NB4 (cell line): ENCODE measurements at places on chromosomes 1 and 21.
A peak's percentile ranks its signal among the peaks of the same experiment; 100 is the strongest.

DNA sequence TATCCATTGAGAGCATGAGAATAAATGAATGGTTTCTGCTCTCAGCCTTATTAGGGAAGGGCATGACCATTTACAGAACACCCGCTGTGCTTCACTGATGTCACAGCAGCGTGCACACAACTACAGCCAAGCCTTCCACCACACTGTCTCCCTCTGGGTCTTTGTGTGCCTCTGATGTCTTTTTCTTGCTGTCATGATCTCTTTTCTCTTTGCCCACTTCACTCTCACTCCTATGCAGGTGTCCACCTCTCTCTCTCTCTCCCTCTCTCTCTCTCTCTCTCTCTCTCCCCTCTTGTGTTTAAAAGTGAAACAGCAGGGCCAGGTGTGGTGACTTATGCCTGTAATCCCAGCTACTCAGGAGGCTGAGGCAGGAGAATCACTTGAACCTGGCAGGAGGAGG, 232.5 kb upstream of the JUN start:
- DNase-seq: no peak

DNA sequence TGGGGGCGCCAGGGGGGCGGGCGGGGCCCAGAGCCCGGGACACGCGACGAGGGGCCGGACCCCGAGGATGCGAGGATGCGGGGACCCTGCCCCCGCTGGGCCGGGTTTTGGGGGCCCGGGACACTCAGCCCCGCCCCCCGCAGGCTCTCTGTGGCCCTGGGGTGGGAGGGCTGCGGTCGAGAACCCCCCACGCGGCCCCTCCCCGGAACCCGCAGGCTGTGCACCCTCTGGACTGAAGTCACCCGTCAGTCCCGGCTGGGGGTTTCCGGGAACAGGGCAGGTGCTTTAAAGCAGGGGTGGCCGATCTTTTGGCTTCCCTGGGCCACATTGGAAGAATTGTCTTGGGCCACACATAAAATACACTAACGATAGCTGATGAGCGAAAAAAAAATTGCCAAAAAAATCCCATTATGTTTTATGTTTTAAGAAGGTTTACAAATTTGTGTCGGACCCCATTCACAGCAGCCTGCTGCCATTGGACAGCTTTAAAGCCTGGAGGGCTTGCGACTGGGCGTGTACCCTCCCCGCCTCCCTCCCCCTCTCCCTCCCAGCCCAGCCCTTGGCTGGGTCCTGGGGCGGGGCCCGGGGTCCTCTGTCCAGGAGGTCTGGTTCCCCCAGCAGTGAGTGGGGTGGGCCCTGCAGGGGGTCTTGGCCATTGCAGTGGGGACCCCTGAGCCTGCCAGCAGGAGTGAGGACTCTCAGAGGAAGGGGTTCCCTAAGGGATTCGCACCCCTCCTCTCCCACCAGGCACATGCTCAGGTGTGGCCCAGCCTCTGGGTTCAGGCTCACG, 21.6 kb upstream of the C1orf159 start:
- peak; percentile 63 for DNase-seq

GRCh38 chr1:5983361-5984103, 8.7 kb downstream of the NPHP4 start:
- DNase-seq: no peak

GRCh38 chr1:2528966-2529783, 888 bp downstream of the HES5 start:
- peak; percentile 41 for DNase-seq

GRCh38 chr1:44405798-44406736, 1.0 kb downstream of the RNF220 start:
- peak; percentile 30 for DNase-seq

DNA sequence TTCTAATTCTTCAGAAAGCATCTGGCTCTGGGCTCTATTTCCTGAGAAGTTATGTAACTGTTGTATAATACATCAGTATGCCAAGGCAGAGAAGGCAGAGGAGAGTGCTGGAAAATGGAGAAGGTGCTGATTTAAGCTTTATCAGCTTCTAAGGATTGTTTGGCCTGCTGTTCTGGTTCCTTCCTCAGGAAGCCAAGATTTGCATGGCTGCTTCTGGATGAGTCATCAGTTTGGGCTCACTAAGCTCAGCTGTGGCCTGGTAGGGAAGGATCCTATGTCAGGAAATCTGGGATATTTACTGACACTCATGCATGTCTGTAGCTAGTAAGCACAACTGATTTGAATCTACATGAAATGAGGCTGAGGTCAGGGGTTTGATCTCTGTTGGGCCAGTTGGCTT, 73.2 kb upstream of the ADGRL4 start:
- no peak for DNase-seq

GRCh38 chr21:38714999-38715398, 90.7 kb upstream of the ETS2 start:
- no peak for DNase-seq

DNA sequence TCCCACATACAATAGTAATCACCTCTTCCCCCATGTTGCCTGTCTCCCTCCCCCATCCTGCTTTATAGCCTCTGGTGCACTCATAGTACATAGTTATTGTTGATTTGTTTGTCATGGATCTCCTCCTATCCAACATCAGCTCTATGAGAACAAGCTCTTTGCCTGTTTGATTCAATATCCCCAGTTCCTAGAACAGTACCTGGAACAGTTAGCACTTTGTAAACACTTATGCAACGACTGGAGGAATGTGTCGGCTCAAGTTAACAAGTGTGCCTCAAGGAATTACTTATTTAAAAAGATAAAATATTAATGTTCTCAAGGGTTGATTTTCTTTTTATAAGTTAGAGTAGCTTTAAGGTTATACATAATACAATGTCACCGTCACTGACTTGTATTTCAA, 271.6 kb upstream of the KAZN start:
- DNase-seq: no peak

- peak; percentile 36 for DNase-seq
Observed at GRCh38 chr1:66351478-66351877, 182.5 kb upstream of the SGIP1 start.

DNA sequence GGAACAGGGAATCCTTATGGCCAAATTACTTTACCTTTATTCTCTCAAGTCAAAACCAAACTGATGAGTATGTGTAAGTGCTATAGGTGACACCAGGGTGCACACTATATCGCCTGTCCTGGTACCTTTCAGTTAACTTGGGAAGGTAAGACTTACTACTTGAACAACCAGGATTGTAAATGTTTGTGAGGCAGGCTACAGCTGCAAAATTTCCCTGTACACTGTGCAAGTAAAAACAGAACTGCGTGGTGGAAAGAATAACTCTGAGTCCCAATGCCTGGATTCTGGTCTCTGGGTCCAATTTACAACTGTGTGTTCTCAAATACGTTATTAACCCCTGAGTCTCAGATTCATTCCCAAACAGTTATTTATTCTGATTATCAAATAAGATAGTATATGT, 73.5 kb downstream of the TENT5C start:
- DNase-seq: no peak

- DNase-seq: peak; percentile 80
Observed at GRCh38 chr1:40450495-40451237, 390 bp downstream of the ZFP69B start.

DNA sequence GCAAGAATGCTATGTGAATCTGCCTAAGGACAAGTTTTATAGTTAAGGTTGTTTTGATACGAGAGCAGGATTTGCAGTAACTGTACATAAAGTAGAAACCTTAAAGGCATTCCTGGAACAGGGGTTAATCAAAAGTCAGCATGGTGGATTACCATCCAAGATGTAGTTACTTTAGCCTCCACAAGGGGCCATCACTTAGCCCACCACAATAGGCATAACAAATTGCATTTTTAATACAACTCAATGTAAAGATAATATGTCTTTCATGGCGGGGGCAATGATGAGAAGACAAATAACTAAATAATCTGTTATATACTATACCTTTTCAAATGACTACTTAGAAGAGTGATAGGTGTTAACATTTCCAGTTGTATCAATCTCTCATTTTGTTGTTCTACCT, 611.2 kb upstream of the ADGRL4 start:
- DNase-seq: no peak

DNA sequence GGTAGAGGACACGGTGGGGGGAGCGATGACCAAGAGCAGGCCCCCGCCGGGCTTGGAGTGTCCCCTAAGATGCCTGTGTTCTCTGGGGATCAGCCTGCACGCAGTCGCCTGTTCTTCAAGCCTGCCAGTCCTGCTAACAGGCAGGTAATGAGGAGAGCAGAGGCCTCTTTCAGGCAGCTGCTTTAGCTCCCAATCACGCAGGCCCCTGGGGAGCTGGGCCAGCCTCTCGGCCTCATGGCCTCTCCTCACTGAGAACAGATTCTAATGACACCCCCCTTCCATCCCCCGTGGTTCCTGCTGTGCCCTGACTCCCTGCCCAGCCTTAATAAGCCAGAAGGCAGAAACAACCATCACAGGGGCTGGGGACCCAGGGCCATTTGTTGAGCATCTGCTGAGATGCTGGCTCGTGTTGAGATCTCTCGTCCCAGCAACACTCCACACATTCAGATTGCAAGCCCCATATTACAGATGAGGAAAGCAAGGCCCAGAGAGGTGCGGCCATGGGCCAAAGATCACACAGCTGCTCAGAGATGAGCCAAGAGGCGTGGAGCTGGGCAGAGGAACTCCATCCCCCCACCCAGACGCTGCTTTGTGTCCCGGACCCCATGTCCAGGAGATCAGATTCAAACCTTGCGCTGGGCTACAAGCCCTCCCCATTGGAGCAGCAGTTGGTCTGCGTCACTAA, 71.6 kb upstream of the CASZ1 start:
- peak; percentile 33 for DNase-seq

DNA sequence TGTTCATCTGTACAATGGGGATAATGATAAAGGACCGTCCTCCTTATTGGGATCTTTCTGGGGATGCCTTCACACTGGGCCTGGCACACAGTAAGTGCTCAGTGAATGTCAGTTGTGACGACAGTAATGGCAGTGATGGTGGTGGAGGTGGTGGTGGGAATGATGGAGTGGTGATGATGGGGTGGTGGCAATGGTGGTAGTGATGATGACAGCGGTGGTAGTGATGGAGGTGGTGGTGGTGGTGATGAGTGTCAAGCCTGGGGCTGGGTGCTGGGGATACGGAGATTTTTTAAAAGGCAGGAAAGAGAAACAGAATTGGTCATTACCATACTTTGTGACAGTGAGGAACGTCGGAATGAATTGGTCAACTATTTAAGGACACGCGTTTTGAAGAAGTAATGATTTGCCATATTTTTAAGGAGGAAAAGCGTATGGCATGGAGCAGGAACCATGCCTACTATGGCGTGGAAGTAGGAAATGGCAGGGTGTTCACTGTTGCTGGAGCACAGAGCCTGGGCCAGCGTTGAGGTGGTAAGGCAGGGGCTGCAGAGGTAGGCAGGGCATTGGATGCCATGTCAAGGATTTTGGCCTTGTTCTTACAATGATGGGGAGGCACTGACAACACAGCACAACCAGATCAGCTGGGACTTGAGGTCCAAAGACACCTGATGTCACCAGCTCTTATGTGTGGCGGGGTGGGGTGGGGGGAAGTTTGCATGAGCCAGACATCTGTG, 128.7 kb downstream of the ACTL8 start:
- no peak for DNase-seq

GRCh38 chr1:240385985-240386978, 225.7 kb downstream of the GREM2 start:
- DNase-seq: peak; percentile 2

- no peak for DNase-seq
Observed at GRCh38 chr21:21076491-21076890, 78.3 kb downstream of the NCAM2 start.

DNA sequence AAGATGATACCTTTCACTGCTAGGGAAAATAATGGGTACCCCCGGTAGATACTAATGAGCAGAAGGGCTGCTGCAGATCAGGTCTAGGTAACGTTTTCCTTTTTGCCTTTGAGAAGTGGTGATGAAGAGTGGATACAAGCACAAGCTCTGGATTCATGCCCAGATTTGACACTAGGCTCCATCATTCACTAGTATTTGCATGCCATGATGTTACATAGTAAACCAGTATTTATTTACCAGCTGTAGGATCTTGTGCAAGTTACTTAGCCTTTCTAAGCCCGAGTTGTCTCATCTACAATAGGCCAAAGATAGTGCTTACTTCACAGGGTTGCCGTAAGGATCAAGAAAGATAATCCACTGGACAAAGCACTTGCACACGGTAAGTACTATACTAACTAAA, 14.2 kb downstream of the PTPN14 start:
- DNase-seq: no peak

- no peak for DNase-seq
Observed at GRCh38 chr1:46681333-46682034, 9.8 kb downstream of the TEX38 start.

GRCh38 chr1:203368624-203369451, 17.9 kb upstream of the FMOD start:
- DNase-seq: peak; percentile 36

DNA sequence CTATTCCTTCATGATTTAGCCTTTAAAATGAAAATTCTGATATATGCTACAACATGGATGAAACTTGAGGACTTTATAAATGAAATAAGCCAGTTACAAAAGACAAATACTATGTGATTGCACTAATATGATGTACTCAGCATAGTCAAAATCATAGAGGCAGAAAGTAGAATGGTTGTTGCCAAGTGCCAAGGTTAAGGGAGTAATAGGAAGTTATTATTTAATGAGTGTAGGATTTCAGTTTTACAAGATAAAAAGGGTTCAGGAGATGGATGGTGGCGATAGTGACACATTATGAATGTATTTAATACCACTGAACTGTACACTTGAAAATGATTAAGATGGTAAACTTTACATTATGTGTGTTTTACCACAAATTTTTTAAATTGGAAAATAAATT, 73.1 kb upstream of the FMN2 start:
- DNase-seq: no peak

DNA sequence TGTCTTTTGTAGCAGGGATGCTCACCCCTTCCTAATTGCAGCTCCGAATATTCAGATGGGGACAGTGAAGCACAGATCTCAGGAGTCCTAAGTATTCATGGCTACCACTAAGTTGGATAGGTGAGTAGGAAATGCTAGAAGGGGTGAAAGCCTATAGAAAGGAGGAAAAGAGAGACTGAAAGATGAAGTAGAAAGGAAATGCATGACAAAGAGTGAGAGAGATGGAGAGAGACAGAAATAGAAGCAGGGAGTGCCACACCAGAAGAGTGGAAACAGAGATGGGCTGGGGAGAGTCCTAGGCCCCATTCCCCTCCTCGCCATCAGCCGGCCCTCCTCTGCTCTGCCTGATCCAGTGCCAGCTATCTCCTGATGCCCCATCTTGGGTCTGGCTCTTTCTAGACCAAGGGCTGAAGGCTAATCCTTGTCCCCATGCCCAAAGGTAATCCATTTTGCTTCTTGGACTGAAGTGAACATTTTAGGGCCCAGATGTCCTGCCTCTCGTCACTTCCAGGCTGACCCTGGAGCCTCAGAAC, 2.0 kb downstream of the PEA15 start:
- no peak for DNase-seq
